ENCODE measurements at places on chromosomes 5 and 9.

DNA sequence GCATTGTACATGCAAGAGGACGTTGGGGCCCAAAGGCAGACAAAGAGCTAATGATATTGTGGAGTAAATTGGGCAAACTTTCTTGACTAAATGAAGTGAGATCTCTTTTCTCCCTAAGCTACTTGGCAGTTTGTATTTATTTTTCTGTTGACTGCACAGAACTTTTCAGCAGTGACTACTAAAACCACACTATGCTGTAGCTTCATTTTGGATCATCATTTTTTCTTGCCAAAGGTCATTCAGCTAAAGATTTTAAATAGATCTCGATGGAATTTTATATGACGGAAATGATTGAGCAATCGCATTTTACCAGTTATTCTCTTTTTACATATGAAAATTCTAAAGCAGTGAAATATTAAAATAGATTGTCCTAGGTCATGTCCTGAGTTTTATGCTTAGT lies 286.1 kb upstream of the ACTBL2 start:
- no peak for DNase-seq

DNA sequence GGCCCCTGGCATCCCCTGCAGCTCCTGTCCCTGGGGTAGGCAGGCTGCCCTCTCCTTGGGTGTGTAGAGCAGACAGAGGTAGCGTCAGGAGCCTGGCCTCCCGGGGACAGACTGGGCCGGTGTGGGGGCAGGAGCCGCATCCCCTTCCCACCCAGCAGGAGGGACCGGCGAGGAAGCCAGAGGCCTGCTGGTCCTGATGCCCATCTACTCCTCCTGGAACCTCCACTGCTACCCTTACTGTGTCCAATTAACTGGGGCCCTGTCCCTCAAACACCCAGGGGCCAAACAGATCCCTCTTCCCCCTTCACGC lies 15.6 kb downstream of the RALGDS start:
- no peak for DNase-seq

DNA sequence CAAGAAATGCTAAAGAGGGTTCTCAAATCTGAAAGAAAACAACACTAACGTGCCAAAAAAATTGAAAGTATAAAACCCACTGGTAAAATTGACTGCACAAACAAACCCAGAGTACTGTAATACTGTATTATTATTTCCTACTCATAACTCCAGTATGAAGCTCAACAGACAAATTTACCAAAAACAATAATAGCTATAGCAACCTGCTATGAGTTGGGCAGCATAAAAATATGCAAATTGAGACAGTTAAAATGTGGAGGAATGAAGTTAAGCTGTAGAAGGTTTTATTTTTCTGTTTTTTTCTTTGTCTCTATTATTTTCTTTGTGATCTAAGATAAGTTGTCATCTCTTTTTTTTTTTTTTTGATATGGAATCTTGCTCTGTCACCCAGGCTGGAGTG lies 15.7 kb downstream of the KIF4B start:
- no peak for DNase-seq

- DNase-seq: no peak
Measured at GRCh38 chr5:180291234-180291940, 496 bp downstream of the MAPK9 start.

GRCh38 chr9:126389992-126390391 lies 63.4 kb downstream of the MVB12B start:
- DNase-seq: no peak

DNA sequence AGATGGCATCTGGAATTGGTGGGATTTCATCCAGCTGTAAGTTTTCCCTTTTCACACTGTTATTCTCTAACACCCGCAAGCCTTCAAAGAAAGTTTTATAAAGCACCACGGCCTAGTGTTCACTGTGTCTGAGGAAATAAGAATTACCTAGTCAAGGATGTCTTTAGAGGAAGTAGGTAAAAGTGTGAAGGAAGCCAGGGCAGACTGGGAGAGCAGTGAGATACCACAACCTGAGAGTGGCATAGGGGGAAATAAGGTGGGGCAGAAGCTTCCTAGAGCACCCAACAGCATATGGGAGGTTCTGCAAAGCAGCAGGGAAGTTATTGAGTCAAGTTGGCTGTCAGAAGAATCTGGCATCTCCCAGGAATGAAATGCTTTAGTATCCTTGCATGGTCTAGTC lies 241.2 kb downstream of the CETN3 start:
- no peak for DNase-seq

Data from AG10803 (cell line).